ENCODE measurements at places on chromosomes 3 and 15.

DNA sequence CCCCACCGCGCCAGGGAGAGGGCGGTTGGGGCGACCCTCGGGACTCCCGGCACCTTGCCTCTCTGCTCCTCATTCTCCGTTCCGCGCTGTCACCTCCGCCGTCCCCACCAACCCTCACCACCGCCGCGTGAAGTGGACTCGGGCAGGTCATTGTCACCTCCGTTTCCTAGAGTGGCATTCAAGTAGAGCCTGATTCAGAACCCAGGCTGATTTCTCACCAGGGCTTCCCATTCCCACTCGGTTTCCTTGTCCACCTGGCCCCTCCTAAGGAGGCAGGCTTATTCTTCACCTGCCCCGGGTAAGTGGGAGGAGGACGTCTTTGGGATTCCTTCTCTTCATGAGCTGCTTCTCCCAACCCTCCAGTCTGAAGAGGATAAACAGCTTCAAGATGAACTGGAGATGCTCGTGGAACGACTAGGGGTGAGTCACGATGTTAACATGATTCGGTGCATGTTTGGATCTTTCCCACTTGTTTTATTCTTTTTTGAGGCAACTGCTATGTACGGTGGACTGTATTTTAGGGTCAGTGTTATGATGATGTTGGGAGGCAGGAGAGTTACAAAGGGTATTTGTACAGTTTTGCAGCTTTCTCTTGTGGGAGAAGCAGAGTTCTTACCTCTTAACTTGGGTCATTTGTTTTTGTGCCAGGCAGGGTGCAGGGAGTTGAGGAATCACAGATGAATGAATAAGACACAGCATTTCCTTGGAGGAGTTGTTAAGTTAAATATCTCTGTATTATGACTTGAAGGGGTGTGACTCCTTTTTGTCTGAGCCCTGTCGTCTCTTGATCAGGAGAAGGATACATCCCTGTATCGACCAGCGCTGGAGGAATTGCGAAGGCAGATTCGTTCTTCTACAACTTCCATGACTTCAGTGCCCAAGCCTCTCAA, 692 bp downstream of the PSMD2 start:
- no peak for DNase-seq

GRCh38 chr15:39512643-39513042, 68.2 kb upstream of the THBS1 start:
- no peak for DNase-seq

DNA sequence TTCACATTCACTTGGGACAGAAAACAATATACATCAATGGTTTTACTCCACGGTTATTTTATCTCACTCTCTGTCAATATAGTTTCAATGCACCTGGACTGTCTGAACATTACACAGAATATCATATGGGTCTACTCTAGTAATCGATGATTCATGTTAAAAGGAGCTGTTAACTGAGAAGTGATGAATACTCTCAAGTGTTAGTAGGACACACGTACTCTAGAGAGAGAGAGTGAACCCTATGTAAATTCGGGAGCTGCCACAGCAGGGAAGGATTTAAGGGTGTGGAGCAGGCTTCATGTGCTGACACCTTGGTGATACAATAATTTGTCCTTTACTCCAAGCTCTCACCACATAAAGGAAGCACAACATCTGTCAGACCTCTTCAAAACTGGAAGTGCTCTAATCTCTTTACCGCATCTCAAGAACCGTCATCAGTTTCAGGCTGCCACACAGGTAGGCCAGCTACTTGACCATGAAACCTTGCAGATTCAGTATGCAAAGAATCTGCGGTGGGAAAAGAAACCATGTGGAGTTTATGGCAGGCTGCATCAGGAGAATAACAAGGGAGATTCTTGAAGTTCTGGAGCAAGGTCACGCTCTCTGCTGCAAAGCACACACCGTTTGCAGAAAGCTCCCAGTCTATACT, 199.2 kb upstream of the TMC3 start:
- DNase-seq: no peak

GRCh38 chr3:99644746-99645145, 6.4 kb downstream of the COL8A1 start:
- no peak for DNase-seq

DNA sequence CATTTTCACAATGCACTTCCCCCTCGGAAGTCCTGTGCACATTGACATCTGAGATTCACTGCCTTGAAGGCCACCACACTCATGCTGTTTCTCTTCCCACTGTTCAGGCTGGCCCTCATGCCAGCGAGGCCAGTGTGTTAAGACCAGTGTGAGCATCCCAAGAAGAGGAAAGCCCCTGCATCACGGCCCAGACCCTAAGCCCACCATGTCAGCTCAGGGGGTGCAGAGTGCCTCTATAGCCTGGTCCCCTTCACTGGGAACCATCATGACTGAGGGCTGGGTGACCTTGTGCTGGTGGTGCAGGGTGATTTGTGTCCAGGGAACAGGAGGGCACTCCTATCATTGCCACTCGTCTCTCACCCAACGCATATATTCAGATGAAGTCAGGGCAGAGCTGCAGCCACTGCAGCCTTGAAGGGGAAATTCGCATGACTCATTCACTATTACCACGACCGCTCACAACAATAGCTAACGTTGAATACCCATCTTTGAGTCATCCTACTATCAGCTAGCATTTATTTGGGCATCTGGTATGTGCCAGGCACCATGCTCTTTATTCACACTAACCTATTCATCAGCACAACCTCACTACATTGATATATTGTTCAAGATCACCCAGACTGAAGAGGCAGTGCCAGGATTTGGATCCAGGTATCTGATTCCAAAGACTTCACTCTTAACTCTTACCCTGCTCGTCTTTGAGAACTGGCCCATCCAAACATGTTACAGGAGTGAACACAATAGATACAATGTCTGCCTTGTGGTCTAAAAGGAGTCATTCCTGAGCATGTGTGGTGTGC, 58.8 kb upstream of the SLC6A11 start:
- DNase-seq: no peak

DNA sequence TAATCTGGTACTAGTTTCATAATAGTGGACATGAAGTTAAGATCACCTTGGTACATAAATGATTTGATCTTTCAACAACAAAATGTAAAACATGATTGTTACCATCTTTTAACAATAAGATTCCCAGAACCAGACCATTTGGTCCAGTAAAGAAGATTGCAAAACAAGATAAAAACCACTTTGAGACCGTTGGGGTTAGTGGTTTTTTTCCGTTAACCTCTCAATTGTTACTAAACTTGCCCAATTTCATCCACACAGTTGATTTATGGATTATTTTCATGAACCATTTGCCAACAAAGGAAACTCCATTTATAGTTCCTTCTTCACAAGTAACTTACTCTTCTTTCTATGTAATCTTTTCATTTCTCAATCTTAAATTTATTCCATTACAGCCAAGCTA, 53.8 kb downstream of the ATP8B4 start:
- no peak for DNase-seq

Data from occipital lobe (tissue), 3 donors.